Renal cortical epithelial cell (primary cell): ENCODE measurements at places on chromosomes 13 and 19.

DNA sequence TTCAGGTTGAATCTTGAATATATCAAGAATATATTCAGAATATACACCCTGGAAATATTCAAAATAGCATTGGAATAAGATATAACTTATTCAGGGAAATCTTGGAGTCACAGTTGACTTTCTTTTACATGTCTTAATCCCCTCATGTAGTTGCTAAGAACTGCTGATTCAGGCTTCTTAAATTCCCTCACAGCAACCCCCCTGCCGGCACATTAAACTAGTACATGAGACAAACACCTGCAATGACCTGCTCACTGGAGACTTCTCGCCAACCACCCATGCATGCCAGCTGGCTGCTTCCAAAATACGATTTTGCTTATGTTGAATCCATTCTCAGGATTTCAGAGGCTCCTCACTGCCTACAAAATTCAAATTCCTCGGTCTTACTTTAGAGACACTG, 997.1 kb downstream of the EFNB2 start:
- DNase-seq, result peak; percentile 34

DNA sequence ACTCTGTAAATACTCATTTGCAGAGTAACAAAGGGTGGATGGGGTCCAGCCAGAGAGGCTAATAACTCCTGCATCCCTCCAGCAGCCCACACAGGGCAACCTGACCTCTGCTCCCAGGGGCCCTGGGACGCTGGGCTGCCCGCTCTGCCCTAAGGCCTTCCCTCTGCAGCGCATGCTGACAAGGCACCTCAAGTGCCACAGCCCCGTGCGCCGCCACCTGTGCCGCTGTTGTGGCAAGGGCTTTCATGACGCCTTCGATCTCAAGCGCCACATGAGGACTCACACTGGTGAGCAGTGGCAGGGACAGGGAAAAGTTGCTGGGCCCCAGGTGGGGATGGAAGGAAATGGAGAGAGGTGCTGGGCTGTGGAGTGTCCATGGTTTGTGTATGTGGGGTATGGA, 1.7 kb downstream of the OVOL3 start:
- no peak for DNase-seq

- no peak for DNase-seq
Measured at GRCh38 chr13:23022704-23023103, 158.1 kb upstream of the SGCG start.

GRCh38 chr13:44436589-44437337, 63.1 kb downstream of the SERP2 start:
- DNase-seq, result peak; percentile 86

- DNase-seq, result no peak
Measured at GRCh38 chr13:50747737-50748350, 95.6 kb downstream of the DLEU7 start.

GRCh38 chr13:45143346-45143751, 23.0 kb downstream of the GTF2F2 start:
- DNase-seq, result no peak

DNA sequence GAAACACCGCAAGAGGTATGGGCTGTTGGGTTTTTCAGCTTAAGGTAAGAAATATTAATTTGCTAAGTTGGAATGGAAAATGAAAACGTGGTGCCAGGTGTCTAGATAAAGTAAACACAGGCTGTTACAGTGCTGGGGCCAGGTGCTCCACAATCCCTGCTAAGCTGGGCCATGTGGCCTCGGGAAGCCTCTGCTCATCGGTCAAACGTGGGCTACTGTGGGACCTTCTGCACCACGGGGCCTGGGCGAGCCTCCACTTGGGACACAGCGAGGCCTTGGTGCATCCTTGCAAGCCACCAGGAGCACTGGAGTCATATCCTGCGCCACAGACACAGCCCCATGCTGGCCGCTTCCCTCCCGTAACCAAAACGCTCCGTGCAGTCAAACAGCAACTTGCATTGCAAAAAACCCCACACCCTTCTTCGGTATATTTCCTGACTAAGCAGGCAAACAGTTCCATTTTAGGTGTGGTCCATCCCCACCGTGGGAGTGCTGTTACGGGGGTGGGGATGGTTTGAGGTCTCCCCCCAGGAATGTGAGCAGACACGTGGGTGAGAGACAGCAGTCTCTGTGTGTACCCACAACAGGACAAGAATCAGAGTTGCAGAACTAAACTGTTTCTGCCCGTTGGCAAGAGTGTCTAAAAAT, 96.3 kb upstream of the SOX1 start:
- no peak for DNase-seq

GRCh38 chr13:114015111-114015968, 41.5 kb upstream of the C13orf46 start:
- peak; percentile 77 for DNase-seq

DNA sequence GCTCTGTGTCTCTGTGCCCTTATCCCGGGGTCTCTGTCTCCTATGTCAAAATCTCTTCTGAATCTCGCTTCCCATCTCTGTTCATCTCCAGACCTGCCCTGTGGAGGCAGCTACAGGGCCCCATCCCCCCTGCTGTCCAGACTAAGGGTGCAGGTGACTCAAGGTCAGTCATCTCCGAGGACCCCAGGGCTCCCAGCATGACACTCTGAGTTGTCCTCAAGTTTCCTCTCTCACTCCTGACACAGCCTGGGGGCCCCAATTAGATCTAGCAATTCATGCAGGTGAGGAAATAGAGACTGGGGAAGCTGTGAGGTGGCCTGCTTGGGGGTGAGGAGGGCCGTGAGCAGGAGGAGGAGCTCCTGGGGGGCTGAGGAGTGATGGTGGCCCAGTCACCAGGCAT, 2.1 kb upstream of the CNFN start:
- no peak for DNase-seq

GRCh38 chr19:18868380-18869022, 27.5 kb downstream of the CERS1 start:
- no peak for DNase-seq

- peak; percentile 44 for DNase-seq
Measured at GRCh38 chr19:14550201-14550754, 20.9 kb downstream of the TECR start.

GRCh38 chr13:67763384-67763783, 533.2 kb upstream of the PCDH9 start:
- DNase-seq, result no peak

GRCh38 chr19:47022541-47023447, 3.2 kb downstream of the NPAS1 start:
- DNase-seq, result no peak

- DNase-seq, result no peak
Measured at GRCh38 chr19:30552593-30552992, 180.4 kb downstream of the ZNF536 start.

GRCh38 chr13:113005076-113005865, 36.3 kb downstream of the MCF2L start:
- DNase-seq, result no peak

DNA sequence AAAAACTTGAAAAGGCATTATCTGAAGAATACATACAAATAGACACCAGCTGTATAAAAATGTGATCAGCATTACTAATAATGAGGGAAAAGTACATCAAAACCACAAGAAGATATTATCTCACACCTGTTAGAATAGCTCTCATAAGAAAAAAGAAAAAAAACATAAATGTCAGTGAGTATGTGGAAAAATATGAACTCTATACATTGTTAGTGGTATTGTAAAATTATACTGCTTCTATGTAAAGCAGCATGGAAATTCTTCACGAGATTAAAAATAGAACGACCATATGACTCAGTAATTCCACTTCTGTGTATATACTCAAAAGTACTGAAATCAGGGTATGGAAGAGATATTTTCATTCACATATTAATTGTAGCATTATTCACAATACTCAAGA, 1146.4 kb downstream of the SLITRK5 start:
- no peak for DNase-seq

- DNase-seq, result peak; percentile 56
Measured at GRCh38 chr13:36736119-36736726, 62.4 kb downstream of the SERTM1 start.

DNA sequence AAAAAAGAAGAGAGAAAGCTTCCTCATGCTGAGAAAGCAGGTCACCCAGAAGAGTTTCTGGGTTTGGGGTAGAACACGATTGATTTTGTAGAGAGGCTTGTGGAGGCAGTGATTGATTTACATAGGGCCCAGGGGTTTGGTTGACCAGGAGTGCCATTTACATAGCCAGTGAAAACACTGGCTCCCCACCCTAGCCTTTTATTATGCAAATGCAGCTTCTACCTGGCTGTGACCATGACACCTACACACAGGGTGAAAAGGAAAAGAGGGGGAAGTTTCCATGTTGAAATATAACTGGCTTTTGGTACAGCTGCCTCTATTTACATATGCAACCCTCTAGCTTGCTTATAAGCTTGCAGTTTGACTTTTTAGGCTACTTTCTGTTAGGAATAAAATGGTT, 62.0 kb downstream of the ZNF100 start:
- no peak for DNase-seq

DNA sequence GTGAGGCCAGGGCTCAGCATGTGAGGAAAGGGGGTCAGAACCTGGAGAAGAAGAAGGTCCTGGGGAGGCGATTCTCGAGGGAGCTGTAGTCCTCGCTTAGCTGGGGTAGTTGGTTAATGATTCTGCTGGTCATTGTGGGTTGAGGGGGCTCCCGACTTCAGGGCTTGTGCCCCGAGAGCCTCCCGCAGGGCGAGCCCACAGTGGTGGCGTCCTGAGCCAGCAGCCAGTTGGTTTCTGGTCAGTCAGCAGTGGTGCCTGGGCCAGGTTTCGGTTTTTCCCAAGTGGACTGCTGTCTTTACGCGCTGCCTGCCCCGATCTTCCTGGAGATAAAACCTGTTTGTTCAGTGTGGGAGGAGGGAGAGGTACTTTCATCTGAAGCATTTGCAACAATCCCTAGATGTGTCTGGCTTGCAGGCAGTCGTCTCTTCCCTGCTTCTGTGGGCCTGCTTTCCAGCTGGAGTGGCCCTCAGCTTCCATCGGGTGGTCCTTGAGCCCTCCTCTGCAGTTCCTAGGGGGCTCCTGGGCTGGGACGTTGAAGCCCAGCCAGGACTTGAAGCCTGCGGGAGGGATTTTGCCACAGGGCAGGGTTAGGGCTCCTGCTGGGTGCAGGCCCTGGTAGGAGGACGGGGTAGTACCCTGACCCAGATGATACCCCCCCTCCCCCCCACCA, 3.2 kb downstream of the PTBP1 start:
- peak; percentile 33 for DNase-seq

DNA sequence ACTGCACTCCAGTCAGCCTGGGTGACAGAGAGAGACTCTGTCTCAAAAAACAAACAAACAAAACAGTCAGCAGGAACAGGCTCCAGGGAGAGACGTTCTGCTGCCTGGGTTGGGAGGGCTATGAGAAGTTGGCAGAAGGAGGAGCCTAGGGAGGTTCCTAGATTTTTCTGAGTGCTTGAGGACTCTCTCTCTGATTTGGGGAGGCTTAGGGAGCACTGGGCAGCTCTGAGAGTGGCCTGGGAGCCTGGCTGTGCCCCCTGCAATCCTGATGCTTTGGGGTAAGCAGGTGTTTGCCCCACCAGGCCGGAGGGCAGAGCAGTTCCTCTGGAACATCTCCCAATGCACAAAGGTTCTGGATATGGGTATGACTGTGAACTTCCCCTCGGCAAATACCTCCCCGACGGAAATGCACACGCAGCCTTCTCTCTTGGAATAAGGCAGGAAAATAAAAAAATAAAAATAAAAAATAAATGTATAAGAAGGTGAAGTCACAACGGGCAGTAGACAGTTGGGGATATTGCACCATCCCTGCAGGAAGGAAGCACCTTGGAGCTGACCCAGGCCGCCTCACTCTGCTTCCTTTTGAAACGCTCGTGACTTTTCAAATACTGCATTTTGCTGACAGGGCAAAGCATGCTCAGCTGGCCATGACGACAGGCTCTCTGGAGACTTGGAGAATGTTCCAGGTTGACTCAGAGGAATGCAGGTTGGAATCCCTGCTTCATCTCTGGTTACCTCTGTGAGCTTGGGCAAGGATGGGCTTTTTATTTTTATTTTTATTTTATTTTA, 26.5 kb upstream of the HOMER3 start:
- DNase-seq, result peak; percentile 94

DNA sequence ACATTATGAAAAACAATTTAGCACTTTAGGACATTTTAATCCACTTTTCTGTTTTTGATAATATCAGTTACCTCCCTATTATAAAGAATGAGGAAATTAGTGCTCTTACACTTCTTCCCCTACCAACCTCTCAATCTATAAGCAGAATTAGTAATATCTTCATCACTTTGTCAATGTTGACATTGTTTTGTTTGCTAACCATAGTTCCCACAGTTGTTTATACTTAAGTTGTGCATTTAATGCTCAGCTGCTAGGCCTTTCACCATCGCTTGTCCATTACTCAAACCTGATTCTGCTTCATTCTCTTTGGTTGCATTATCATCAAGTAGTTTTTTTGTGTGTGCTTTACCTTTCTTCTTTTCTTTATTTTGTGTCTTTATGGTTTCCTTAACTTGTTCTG, 132.1 kb downstream of the CDK8 start:
- DNase-seq, result peak; percentile 15

- no peak for DNase-seq
Measured at GRCh38 chr13:100946588-100946987, 272.0 kb upstream of the TMTC4 start.

DNA sequence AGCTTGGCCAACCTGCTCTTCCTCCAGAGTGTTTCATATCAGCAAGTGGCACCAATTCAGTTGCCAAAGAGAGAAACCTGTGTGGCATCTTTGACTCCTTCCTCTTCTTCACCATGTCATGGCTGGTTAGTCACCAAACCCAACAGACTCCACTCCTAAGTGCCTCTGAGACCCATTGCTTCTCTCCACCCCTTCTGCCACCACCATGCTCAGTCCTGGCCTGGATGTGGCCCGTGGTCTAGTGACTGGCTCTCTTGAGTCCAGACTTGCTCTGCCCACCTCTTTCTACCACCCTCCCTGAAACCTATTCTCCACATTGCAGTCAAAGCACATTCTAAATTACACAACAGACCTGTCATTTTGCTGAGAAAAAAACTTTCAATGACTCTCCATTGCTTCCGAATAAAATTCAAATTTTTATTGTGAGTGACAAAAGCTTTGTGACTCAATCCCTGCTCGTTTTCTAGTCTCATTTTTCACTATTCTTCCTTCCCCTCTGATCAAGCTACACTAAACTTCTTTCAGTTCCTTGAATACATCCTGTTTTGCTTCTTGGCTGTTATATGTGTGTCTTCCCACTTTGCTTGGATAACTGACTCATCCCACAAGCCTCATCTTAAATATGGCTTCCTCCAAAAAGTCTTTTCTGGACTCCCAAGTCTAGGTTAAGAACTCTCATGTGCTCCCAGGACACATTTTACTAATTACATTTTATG, 12.0 kb upstream of the TNFSF11 start:
- no peak for DNase-seq

DNA sequence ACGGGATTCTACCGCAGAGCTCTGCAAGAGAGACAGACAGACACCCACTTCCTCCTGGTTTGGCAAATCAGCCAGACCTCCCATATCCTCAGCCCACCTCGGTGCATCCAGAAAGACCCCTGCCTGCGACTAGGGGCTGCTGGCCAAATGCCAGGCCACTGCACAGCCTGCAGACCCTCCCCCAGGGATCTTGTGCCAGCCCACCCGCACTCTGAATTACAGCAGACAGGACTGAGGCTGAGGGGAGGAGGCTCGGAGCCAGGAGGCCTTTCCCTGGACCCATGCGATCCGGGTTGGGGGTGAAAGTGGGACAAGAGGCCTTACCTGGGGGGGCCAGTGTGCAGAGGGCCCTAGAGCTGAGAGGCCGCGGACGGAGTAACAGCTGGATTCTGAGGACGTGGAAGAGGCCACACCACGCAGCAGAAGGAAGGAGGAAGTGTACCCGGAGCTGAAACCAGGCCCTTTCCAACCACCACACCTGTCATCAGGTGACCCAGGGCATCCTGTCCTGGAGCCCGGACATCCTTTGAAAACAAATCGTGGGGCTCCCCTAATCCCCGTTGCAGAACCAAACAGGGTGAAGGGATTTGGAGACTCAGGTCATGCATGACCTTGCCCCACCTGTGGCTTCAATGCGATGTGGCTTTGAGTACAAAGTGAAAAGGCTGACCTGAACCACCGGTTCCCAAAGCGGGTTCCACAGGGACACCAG, 993 bp downstream of the FUT6 start:
- no peak for DNase-seq
